Neural crest cell (in vitro differentiated cells): ENCODE measurements at places on chromosomes 7 and 10.

DNA sequence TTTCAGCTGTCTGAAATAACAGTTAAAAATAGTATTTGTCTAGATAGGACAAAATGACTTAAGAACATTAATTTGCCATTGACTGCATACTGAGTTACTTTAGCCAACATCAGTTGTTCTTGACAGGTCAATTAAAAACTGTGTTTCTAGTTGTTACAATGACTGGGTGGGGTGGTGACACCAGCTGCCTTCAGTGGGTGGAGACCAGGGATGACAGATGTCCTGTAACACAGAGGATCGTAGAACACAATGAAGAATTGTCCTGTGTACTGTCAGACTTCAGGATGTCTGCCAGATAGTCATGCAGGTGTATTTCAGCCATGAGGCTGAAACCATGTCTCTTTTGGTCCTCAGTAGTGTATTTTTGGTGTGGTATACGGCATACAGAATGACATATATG is 24.4 kb downstream of the TRUB1 start:
- no peak for DNase-seq

- DNase-seq: no peak
Measured at GRCh38 chr7:159034394-159034793, 110.3 kb downstream of the VIPR2 start.

GRCh38 chr7:77570330-77571011 is 33.4 kb downstream of the PTPN12 start:
- DNase-seq: no peak

DNA sequence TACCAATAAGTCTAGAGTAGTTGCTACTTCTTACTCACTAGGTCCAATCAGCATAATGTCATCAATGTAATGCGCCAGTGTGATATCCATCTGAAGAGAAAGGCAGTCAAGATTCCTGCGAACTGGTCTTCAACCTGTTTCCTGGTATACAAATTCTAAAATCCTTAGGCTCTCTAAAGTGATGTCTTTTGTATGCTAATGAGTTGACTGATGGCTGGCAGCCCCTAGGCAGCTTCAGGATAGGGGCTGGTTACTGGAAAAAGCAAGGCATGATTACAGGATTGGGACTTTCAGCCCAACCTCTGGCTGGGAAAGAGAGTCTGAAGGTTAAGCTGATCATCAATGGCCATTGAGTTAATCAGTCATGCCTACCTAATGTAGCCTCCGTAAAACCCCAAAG is 250.2 kb upstream of the PTER start:
- no peak for DNase-seq

DNA sequence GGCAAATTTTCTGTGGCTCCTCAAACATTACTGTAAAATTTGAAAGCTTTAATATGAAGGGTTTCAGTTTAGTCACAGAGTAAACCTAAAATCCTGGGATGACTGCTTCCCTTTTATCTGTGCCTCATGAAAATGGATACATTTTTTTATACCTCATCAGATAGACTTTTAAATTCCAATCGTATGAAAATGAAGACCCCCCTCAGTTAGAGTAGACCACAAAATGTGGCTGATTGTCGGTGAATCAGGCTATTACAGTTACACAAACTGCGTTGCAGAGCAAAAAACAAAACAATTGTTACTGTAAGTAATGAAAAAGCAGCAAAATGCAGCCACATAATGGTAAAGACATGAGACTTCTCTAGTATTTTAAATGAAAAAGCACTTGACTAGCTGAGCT is 296.2 kb downstream of the CNTNAP2 start:
- no peak for DNase-seq

- DNase-seq: no peak
Measured at GRCh38 chr10:24439935-24440334, 231.0 kb downstream of the KIAA1217 start.

- no peak for DNase-seq
Measured at GRCh38 chr10:63573068-63573697, 52.0 kb downstream of the REEP3 start.

DNA sequence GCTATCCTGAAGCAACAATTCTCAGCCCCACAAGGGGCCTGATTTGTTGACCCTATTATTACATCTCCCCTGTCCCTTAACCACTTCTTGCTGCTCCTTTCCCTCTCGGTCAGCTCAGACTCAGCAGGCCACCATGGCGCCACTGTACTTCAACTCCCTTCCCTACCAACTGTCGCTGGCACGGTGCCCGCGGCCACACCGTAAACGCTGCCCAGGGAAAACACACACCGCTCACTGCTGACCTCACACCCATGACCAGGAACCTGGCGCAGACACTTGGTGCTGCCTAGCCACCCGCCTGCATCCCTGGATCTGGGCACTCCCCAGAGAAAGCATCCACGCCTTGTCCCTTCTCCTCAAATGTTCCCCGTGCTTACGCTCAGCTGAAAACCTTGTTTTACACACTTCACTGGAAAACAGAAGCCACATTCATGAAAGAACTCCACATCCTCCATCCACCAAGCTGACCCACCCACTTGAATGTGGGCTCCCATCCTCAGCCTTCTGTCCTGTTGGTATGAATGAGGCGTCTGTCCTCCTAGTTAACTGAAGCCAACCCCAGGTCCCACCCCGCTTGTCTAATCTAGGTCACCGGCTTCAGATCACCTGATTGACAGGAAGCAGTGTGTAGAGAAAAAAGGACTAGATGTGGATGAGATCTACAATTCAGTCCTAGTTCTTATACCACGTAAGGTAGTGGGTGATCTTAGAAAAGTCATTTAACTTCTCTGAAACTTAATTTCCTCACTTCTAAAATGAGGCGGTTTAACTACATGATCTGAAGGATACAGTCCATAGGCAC is 28.5 kb upstream of the CRYGN start:
- DNase-seq: no peak

- DNase-seq: no peak
Measured at GRCh38 chr7:85125651-85126131, 61.2 kb downstream of the SEMA3D start.

GRCh38 chr10:101123085-101123814 is 7.8 kb upstream of the TLX1 start:
- no peak for DNase-seq

- DNase-seq: no peak
Measured at GRCh38 chr7:100884736-100885439, 4.6 kb downstream of the UFSP1 start.

- DNase-seq: no peak
Measured at GRCh38 chr7:33497051-33497450, 367.7 kb downstream of the BBS9 start.

- no peak for DNase-seq
Measured at GRCh38 chr10:3290550-3290949, 118.0 kb upstream of the PITRM1 start.

- DNase-seq: no peak
Measured at GRCh38 chr10:71882813-71883659, 32.0 kb upstream of the PSAP start.

- DNase-seq: no peak
Measured at GRCh38 chr7:142024547-142024946, 28.9 kb downstream of the MGAM start.

- no peak for DNase-seq
Measured at GRCh38 chr10:122301055-122301810, 30.1 kb downstream of the BTBD16 start.

- no peak for DNase-seq
Measured at GRCh38 chr10:132293201-132293812, 14.4 kb downstream of the STK32C start.

DNA sequence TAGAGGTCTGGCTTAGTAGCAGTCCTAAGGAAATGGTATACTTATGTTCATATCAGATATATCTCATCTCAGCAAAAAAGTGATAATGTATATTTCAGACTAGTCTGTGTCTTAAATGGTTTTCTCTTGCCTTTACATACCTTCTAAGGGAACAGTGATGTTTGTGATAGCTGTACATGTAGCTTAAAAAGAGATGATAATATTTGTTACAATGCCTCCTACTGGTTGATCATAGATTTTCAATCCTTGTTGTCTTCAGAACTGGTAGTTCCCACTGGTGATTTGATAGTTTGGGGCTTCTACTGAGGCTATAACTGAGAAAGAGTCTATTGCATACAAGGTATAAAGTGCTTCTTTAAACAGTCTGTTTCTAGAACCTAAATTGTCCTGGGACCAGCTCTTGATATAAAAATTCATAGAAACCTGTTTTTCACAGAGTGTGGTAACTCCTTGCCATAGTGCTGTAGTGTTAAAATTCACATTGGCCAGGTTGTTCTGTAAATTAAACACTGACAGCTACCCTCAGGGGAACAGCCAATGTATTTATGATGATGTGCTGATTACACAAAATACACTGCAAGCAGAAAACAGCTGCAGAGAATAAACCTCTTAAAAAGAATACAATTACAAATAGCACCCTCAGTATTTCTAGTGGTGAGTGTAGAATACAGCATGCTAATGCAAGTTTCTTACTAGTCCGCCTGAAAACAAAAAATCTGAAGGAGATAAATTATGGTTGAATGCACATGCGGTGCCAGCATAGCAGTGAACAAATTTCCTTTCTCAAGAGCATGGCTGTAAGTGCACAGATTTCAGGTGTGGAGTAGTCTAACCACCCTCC is 90.3 kb downstream of the BTRC start:
- DNase-seq: no peak

DNA sequence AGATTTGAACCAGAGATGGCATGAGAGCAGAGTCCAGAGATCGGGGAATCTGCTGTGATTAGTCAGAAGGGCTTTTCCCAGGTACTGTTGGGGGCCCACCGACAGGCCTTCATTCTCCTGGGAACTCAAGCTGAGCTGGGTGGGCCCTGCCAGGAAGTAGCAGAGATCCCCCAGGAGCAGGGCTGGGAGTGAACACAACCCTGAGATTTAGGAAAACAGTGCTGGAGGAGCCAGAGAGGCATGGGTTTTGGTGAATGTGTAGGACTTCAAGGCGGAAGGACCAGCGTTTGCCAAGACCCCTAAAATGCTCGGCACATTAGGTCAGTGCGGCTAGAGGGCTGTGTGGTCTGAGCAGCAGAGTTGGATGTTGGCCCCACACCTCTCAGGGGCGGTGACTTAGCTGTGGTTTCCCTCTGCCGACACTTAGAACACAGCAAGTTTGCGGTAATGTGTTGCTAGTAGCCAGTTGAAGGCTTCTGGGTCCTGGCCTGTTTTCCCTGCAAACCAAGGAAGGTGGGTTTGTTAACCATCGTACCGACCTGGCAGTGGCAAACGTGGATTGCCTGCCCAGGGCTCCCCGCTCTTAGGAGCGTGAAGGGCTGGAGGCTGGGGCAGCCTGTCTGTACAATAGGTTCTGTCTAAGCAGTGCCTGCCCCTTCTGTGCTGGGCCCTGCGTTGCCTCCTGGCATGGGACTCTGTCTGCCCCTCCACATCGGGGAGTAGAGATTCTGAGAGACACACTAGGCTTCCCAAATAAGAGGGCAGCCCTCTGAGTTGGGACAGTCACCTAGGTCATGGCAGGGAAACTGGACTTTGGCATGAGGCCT is 14.0 kb downstream of the NACAD start:
- no peak for DNase-seq

DNA sequence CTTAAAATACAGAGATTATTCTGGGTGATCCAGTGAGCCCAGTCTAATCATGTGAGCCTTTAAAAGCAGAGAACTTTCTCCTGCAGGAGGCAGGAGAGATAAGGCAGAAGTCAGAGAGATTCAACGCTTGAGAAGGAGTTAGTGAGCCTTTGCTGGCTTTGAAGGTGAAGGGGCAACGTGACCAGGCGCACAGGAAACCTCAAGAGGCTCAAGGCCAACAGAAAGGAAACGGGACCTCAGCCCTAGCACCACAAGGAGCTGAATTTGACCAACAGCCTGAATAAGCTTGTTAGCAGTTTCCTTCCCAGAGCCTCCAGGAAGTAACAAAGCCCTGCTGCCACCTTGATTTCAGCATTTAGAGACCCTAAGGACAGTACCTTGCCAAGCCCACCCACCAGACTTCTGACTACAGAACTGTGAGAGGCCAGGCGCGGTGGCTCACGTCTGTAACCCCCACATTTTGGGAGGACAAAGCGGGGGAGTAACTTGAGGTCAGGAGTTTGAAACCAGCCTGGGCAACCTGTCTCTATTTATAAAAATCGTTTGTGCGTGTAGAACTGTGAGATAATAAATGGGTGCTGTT is 87.3 kb upstream of the KAT6B start:
- DNase-seq: no peak

DNA sequence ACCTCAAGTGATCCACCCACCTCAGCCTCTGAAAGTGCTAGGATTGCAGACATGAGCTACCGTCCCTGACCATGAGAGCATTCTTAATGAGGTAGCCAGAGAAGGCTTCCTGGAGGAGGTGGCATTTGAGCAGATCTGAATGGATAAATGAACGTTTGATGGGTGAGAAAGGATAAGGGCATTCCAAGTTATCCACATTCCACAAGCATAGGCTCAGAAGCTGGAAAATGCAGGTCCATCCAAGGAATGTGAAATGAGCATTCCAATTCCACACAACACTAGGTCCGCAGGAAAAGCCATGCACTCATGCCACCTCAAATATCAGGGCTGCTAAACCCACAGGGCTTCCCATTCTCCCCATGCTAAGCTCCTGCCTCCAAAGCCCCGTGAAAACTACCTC is 17.0 kb downstream of the TMEM130 start:
- no peak for DNase-seq

DNA sequence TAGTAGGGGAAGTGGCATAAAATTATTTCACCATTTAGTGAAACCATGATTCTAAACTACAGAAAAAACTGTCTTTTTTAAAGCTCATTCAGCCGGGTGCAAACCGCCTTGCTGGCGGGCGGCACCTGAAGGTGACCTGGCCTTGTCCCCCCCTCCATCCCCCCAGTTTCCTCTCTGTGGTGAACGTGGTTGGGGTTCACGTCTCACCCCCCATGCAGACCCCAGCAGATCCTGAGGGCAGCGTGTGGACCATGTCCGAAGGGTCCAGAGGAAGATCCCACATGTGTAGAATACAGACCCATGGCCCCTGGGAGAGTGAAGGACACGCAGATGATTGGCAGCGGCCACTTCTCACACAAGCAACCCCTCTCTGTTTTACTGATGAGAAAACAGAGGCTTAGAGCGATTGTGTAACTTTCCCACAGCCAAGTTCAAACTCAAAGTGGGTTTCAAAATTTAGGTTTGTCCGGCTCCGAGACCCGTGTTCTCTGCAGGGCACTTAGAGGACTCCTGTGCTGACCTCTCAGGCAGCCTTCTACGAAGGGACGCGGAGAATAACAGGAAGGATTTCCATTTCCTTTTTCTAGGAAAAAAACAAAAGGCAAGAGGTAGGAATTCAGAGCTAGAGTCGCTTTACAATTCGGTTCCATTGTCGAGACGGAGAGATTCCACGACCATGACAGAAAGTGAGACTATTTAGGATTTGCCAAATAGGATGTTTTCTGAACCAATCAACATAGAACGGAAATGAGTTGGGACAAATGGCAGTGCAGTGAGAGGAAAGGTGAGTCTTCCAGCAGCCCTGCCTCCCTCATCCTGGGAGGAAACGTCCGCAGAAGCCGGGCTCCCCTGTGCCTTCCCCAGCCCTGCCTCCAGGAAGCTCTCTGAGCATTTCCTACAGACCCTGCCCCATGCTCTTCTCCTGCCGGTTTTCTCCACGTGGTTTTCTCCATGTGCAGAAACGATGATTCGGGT is 67.6 kb upstream of the PITRM1 start:
- no peak for DNase-seq

- no peak for DNase-seq
Measured at GRCh38 chr7:20388084-20388483, 57.4 kb downstream of the ITGB8 start.
